ENCODE measurements at places on chromosomes 7 and 10. TPM values are rescaled to one million over a fixed set of nuclear protein-coding genes. Genes with fewer than 3 reads are reported as not detected.

Gene IFIT1B
- not detected for total RNA-seq

Gene PRSS1
- total RNA-seq, result not detected

Gene GPR141
- 0.55 TPM for total RNA-seq

DNA sequence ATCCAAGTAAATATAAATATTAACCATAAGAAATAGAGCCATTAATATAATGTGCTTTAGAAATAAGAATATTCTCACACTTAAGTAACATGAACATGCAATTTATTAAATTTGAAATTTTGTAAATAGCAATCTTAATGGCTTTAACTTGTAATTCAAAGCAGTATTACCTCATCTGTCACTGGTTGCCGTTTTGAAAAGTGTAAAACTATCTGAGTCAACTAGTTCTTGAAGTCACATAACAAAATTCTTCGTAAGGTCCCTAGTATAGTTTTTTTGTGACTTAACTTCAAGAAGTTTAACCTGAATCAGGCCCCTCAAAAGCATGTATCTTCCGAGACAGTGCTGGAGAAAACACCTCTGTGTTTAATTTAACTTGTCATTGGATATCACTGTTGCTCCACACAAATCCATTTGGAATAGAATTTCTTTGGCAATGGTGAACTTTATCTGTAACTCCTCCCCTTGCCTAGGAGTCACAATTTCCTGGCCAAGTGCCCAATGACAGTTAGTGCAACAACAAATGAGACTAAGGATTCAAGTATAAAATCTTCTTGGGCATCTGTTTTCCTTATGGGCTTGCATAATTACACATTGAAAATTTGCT, 47.1 kb downstream of the NT5C2 start:
- peaks cover 2% of the 10 kb centered on the region for H3K36me3 ChIP-seq
- no peak for DNase-seq
- peaks cover 2% of the 10 kb centered on the region for H3K4me1 ChIP-seq
- H3K4me3 ChIP-seq, result no peak overlapping the region

DNA sequence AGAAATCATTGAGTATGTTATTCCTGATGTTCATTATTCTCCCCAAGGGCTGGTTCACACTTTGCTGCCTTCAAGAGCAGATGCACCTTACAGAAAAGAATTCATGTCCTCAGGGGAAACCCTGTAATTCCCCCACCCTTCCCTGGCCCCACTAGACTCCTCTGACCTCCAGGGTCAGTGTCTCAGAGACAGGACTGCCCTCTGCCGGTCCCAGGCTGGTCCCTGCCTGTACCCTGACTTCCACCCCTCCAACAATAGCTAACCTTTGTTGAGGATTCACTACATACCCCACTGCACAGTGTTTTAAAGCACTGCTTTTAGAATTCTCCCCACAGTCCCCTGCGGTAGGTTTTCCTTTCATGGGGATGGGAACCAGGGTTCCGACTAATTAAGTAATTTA, 4.4 kb upstream of the SEPHS1 start:
- H3K27me3 ChIP-seq, result no peaks in the 10 kb centered on the region
- H3K36me3 ChIP-seq, result no peaks in the 10 kb centered on the region
- peak overlapping the region; percentile 93 for H3K4me3 ChIP-seq
- DNase-seq, result peak; percentile 68

DNA sequence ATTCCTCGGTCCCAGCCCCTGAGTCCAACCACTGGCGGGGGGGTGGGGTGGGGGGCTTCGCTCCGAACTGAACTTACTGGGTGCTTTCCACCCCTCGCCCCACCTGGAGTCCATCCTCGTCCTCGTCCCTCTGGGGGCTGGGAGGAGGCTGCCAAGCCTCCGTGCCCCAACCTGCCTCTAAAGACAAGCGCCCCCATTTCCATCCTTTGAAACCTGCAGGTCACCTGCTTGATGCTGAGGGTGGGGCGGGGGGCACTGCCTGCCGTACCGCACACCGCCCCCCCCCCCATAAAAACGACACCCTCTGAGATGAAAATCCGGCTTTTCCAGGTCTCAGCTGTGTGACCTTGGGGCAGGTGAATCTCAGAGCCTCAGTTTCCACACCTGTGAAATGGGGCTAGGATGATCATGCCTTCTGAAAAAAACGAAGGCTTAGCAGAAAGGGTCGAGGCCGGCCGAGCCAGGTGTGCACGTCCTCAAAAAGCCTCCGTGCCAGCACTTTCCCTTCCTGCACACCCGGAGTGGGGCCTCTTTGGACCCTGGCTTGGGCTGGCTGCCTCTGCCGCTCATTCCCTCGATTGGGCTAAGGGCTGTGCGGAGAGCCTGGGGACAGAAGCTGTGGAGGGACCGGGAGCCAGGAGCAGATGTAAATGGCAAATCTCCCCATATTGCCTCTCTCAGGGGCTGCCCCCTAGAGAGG, 967 bp downstream of the ELFN1 start:
- peak; percentile 31 for DNase-seq
- no peaks in the 10 kb centered on the region for H3K4me1 ChIP-seq
- peaks cover 35% of the 10 kb centered on the region for H3K27me3 ChIP-seq
- H3K4me3 ChIP-seq, result peak overlapping the region; percentile 74
- H3K27ac ChIP-seq, result no peak overlapping the region
- H3K36me3 ChIP-seq, result no peaks in the 10 kb centered on the region

GRCh38 chr7:154451480-154452457, 399.6 kb downstream of the DPP6 start:
- no peaks in the 10 kb centered on the region for H3K27me3 ChIP-seq
- H3K27ac ChIP-seq, result no peak overlapping the region
- no peaks in the 10 kb centered on the region for H3K36me3 ChIP-seq
- H3K4me1 ChIP-seq, result no peaks in the 10 kb centered on the region

DNA sequence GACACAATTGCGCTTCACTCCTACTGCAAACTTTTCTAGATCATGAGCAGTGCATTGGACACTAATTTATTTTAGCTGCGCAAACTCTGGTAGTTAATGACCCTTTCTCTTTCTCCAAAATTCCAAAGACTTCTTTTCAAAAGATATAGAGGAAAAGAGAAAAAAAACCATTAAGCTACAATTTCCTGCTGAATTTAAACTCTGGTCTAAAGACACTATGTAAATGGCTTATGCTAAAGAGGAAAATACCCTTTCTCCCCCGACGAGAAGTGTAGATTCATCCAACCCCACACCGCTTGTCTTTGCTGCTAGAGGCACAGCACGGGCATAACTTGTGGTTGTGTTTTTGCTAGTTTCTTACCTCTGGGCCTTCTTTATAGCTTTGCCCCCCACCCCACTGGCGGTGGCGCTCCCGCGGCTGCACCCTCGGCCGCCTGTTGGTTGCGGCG, 84.1 kb downstream of the SNX10 start:
- H3K27ac ChIP-seq, result no peak overlapping the region
- no peak for DNase-seq
- no peaks in the 10 kb centered on the region for H3K27me3 ChIP-seq
- H3K4me3 ChIP-seq, result peak overlapping the region; percentile 92
- H3K4me1 ChIP-seq, result no peaks in the 10 kb centered on the region

DNA sequence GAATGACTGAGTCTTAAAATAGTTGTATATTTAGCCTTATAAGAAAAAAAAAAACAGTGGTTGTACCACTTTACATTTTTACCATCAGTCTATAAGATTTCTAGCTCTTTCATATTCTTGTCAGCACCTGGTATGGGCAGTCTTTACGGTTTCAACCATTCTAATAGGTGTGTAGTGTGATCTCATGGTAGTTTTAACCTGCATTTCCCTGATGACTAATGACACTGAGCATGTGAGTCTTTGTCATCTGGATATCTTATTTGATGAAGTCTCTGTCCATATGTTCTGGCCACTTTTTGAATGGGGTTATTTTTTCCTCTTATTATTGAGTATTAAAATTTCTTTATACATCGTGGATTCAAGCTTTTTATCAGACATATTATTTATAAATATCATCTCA, 365.3 kb upstream of the IGFBP3 start:
- no peaks in the 10 kb centered on the region for H3K27me3 ChIP-seq
- peaks cover 2% of the 10 kb centered on the region for H3K4me1 ChIP-seq
- H3K36me3 ChIP-seq, result no peaks in the 10 kb centered on the region
- DNase-seq, result no peak
- H3K4me3 ChIP-seq, result no peak overlapping the region

GRCh38 chr7:15620491-15621185, 58.8 kb upstream of the AGMO start:
- no peak overlapping the region for H3K4me3 ChIP-seq
- no peaks in the 10 kb centered on the region for H3K4me1 ChIP-seq
- DNase-seq, result no peak
- no peaks in the 10 kb centered on the region for H3K27me3 ChIP-seq

DNA sequence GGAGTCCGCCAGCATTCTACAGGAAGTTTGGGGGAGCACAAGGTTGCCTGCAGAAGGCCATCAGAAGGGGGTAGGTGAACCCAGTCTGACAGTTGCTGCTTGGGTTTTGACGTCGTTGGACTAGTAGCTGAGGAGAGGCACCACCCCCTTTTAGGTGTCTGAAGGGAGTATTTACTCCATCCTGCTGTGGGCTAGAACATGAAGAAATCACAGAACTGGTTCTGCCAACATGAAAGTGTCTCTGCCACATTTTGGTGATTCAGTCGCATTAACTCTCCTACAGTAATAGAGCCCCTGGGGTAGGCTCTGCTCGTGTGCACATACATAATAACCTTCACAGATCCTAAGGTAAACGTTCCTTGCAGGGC, 834 bp upstream of the TRIL start:
- DNase-seq, result no peak
- peak overlapping the region; percentile 66 for H3K4me3 ChIP-seq
- peaks cover 11% of the 10 kb centered on the region for H3K27me3 ChIP-seq

- no peaks in the 10 kb centered on the region for H3K36me3 ChIP-seq
- no peaks in the 10 kb centered on the region for H3K27me3 ChIP-seq
- no peak overlapping the region for H3K4me3 ChIP-seq
Measured at GRCh38 chr10:77118603-77119282, 518.9 kb downstream of the KCNMA1 start.

Data from H9 (cell line).